ENCODE measurements at places on chromosomes 6 and 20.

DNA sequence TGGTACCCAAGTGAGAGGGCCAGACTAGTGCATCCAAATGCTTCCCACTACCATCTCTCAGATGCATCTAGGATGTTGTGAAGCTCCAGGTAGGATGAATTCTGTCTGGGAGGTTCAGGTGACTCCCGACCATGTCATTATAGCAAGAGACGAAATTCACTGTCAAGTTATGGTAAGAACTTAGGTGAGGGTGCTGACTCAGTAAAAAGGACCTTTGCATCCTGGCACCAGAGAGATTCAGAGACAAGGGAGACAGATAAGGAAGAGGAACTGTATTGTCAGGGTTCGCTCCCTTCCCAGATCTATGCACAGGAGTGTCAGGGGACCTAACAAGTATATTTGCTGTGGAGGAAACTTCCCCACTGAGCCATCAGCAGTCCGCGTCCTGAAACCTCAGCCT lies 11.2 kb upstream of the PRIM2 start:
- DNase-seq: no peak

DNA sequence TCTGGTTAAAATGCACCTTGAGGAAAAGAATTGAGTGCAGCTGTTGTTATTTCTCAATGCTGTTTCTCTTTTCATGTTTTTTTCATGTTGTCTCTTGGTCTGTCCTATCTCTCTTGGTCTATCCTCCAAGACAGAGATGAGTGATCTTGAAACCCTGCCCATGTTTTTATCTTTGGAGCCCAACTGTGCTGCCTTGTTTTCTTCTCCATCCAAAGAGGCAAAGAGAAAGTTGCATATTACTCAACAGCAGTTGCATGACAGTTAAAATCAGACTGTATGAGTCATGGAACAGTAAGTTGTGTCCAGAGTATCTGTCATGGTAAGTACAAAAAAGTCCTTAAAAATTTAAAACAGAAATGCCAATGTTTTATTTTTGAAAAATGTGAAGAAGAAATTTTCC lies 26.2 kb downstream of the BCAS1 start:
- peak; percentile 81 for DNase-seq

- DNase-seq: peak; percentile 40
Measured at GRCh38 chr20:37901654-37902503, 1.0 kb upstream of the VSTM2L start.

- DNase-seq: peak; percentile 75
Measured at GRCh38 chr6:24431045-24431451, 28.3 kb downstream of the MRS2 start.

DNA sequence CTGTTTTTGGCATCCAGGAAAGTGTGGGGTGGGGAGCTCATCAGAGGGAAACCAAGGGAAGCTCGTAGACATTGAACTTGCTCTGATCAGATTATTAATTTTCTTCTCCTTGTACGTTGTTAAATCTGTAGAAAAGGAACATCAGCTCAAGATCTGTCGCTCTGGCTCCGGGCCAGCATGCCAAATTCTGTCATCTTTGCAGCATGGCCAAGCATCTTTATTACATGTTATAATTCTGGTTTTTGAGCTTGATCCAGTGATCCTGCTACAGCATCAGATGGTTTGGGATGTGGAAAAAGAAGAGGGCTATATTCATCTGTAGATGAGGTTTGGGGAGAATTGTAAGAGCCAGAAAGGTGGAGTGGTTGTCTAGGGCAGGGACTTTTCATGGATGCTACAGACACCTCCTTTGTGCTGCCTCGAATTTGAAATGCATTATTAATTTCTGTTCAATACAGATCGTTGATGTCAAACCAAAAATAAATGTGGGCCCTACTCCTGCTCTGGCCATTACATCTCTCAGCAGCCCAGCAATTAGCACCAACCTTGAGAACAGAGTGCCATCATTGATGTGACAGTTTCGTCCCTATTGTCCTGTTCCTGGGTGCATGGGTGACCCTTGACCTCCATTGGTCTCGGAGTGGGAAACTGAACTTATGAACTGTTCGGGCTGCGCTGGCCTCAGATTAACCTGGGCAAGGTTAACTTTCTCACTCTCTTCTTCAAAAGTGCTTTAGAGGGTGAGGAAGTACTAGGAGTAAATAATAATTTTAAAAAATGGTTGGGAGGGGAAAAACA lies 250.8 kb downstream of the SOX4 start:
- DNase-seq: no peak

GRCh38 chr6:75374961-75375400 lies 90.4 kb upstream of the TMEM30A start:
- DNase-seq: no peak

DNA sequence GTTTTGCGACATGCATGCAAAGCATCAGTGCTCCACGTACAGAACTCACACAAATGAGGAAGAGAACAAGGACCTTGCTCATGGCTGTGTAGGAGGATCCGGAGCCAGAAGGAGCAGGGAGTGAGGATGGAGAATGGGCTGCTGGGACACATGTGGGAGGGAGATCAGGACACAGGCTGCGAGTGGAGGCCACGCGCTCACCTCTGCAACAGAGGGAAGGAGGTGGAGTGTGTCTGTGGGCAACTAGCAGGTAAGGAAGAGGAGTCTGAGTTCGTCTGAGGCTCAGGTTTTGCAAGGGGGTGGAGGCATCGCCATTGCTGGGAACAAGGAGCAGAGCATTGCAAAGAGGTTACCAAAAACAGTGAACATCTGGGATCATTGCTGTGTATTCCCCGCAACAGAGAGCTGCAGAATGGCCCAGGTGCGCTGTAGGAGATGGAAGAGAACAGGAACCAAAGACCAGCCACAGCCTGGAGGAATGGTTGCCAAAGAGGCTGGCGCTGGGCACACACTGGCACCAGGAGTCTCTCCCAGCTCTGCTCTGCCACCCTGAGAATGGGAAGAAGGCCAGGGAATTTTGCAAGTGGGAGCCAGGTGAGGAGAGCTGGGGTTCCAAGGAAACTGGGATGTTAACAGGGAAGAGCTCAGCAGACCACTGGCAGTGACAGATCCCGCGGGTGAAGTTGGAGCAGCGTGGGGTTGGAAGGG lies 90.0 kb upstream of the RPS6KA2 start:
- DNase-seq: no peak

- no peak for DNase-seq
Measured at GRCh38 chr6:36550473-36551000, 3.3 kb upstream of the STK38 start.
